ENCODE measurements at places on chromosomes 1 and 21.

- peak; percentile 65 for DNase-seq
Observed at GRCh38 chr1:21659099-21659923, 9.8 kb downstream of the RAP1GAP start.

GRCh38 chr1:165542647-165543046 lies 1.2 kb upstream of the LRRC52 start:
- DNase-seq, result no peak

DNA sequence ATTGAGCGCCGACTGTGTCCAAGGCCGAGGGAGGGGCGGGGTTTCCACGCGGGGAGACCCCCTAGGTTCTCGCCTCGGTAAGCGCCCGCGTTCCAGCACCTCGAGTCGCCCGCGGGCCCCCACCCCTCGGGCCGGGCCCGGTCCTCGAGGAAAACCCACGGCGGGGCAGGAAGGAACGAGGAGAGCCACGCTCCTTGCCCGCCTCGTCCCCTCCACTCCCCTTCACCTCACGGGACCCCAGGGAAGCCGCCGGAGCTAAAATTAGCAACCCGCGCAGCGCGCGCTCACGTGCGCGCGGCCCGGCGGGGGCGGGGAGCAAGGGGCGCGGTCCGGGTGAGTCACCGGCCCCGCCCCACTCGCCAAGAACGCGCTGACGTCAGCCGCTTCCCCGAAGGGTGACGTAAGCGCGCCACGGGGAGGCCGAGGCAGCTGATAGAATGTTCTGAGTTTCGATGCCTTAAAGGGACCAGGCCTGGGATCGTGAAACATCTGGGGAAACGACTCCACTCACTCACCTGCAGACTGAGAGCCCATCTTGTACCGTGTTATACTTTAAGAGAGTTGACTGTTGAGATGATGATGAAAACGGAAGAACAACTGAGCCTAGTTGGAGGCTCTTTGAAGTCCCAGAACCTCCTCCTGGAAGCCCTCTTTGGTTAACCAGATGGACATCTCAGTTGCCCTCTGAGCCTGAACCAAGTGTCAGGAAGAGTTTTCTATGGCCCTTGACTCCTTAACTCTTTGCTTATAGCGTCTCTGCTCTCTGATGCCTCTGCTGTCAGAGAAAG lies 49.7 kb upstream of the ATF3 start:
- DNase-seq, result peak; percentile 89

DNA sequence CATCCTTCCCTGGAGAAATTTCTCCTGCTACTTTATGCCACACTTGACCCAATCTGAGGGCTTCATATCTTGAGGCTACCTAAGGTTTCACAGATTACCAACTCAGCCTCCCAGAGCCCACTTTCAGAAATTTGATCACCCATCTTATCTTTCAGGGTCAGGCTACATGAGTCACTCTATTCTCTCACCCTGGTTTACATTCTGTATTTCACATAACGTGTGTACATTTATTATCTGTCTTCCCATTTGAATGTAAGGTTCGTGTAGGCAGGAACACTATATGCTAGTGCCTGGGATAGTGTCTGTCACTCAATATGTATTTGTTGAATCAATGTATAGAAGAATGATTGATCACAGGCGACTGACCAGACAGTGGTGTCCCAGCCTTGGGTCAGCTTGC lies 124.8 kb downstream of the UBE2U start:
- no peak for DNase-seq

DNA sequence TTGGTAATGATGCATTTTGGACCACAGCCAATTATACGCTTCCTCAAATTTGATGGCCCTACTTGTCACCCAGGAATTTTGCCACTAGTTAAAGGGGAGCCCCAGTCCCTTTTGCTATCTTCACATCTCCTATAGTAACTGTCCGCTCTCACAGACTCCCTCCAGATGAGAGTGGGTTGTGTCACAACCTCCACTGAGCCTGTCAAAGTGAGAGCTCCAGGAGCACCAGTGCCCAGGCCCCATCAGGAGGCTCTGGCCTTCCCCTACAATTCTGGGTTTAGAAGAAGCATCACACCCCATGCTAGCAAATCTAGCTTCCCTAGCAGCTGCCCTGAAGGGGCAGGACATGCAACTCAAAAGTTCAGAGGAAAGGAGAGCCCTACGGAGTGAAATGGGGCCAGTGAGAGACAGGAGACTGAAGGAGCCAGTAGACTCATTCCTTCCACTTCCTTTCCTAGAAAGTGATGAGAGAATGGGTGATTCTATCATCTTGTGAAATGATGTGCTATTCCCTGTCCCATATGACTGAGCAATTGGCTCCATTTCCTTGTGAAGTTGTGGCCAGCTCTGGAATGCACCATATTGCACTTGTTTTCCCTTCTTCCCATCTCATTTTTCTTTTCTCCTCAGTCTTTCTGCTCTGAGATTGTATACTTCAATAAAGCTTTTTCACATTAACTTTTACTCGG lies 541.3 kb downstream of the DPYD start:
- no peak for DNase-seq

GRCh38 chr1:243902100-243902499 lies 52.1 kb upstream of the AKT3 start:
- no peak for DNase-seq

- DNase-seq, result no peak
Observed at GRCh38 chr1:8540261-8540941, 222.5 kb downstream of the SLC45A1 start.

DNA sequence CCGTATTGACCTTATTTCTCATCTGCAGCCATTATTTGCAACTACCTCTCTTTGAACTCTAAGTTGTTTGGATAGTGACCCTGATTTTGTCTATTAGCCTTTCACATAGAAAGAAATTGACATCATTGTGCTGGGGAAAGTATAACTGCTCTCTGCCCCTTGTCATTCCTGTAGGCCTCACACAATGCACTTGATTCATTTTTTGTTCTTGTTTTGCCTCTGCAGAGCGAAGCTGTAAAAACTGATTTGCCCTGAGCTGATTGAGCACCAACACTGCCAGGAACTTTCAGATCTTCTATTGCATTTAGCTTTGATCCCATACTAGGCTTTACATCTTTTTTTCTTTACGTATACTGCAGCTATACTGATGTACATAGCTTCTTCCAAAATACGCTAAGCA lies 167.2 kb upstream of the PTBP2 start:
- DNase-seq, result no peak

GRCh38 chr1:157403203-157403602 lies 149.1 kb downstream of the FCRL5 start:
- DNase-seq, result no peak

DNA sequence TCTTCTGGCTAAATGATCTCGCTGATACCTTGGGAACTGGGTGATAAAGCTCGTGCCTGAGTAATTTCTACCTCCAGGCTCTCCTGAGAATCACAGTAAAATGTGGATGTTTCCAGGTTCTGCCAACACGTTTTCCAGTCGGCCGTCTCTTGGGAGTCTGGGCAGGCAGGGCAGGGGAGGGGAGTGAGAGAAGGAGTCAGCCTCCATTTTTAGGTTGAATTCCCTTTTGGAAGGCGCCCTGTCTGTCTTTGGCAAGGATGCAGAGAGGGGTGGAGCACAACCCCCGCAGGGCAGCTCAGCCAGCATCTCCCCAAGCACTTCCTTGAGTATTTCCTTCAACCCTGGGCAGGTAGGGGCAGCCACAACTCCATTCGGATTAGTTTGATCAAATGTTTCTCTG lies 15.5 kb upstream of the ACTRT2 start:
- DNase-seq, result no peak

DNA sequence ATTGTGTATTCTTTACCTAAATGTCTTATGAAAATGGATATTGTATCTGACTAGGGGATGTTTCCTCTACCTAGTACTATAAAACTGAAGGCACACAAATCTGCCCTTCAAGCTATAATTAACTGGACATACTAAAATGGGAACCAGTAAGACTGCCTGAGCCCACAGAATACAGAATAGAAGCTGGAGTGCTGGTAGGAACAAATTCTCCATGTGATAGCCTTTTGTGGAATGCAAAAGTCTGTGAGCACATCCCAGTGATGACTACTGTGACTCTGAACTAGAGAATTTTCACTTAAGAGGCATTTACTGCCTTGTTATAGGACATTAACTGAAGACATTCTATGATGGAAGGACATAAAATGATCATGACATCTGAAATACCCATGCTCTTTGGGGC lies 30.3 kb downstream of the KIFAP3 start:
- DNase-seq, result no peak

DNA sequence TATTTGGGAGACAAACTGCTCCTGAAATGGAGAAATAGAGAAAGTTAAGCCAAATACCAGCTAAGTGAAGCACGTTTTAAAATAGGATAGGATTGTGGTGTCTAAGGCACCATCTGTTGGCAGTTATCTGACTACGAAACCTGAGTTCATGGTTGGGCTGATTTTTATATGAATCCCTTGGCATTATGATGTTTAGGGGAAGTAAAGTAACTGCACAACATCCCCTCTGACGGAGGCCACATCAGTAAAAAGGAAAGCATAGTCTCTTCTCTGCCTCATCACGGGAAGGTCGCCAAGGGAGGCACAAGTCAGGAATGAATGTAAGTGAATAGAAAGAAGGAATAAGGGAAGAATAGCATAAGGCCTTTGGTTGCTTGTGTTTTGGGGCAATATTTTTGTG lies 128.0 kb downstream of the PRRX1 start:
- no peak for DNase-seq

- DNase-seq, result peak; percentile 15
Observed at GRCh38 chr1:117534995-117535467, 70.8 kb upstream of the TENT5C start.

- DNase-seq, result no peak
Observed at GRCh38 chr1:115134850-115135480, 45.7 kb upstream of the TSPAN2 start.

DNA sequence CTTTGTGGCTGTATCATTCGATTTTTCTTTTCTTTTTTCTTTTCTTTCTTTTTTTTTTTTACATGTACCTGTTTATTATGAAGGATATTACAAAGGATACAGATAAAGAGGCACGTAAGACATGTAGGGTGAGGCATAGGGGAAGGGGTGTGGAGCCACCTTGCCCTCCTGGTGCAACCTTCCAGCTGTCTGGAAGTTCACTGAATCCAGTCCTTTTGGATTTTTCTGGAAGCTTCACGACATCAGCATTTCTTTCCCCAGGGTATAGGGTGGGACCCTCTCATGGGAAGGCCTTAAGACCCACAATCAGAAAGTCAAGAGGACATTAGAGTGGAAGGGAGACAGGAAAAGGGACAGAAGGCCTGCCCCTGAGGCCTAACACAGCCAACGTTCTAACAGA lies 30.1 kb upstream of the TGFBR3 start:
- no peak for DNase-seq

DNA sequence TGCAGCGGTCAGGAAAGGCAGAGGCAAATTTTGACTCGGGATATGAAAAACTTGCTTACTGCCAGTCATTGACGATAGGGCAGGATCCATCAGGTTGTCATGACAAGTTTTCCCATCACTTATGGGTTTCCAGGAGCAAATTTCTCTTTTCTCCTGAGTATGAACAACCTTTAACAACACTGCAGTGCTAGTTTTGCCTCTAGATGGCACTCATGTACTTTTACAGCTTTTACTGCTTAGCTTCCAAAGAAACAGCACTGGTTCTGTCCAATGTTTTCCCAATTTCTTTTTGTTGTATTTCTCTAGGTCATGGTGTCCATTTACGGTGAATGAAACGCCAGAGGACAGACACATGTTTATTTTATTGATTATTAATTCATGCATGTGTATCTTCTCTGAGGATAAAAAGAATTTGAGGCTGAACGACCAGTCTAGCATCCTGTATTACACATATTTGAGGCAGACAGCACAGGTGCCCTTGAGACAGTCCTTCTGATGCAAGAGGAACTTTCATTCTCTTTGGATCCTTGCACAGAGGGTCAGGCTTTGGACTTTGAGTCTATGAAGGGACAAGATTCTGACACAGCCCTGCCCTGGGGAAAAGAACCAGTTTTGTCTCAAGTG lies 112.3 kb upstream of the TRABD2B start:
- DNase-seq, result no peak

GRCh38 chr21:35849144-35849543 lies 211.2 kb downstream of the SETD4 start:
- DNase-seq, result no peak

DNA sequence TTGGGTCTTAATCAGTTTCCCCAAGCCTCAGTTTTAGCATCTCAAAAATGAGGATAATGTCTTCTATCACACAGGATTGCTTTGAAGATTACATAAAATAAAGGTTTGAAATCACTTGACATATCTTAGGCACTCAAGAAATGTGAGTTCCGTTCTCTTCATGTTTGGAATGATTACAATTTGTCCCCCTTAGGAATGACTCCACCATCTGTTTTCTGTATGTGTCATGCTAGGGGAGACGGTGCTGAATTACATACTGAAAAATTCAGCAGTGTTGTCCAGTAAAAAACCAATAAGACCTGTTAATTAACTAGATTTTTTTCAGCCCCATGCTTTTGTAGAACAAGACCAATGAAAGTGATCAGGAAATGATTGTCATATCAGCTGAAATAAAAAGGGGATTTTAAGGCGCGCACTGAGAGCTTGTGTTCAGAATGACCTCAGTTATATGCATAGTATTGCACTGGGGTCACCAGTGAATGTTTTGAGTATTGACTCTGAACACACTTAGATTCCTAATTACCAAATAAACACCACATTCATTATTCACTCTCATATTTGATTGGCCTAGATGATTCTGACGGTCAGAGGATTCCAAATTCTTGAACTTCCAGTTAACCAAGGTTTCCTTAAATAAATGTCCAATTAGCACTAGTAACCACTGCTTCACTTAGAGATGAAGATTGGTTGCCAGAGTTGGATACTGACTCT lies 114.5 kb upstream of the KCNK2 start:
- DNase-seq, result no peak

DNA sequence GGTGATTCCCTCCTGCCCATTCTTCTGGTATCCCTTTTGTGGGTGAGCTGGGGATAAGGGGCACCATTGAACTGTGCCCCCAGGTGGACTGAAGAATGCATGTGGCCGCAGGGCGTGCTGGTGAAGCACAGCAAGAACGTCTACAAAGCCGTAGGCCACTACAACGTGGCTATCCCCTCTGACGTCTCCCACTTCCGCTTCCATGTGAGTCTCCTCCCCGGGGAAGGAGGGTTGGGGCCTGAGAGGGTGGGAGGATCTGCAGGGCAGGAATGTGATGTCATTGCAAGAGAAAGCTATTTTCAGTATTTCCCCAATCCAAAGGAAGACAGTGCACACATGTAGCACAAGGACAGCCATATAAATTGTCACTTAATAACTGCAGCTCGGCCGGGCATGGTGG lies 7.5 kb upstream of the KPNA6 start:
- DNase-seq, result no peak

GRCh38 chr1:23202263-23202749 lies 15.0 kb downstream of the HTR1D start:
- DNase-seq, result no peak

- DNase-seq, result no peak
Observed at GRCh38 chr1:200415789-200416593, 6.2 kb upstream of the ZNF281 start.

DNA sequence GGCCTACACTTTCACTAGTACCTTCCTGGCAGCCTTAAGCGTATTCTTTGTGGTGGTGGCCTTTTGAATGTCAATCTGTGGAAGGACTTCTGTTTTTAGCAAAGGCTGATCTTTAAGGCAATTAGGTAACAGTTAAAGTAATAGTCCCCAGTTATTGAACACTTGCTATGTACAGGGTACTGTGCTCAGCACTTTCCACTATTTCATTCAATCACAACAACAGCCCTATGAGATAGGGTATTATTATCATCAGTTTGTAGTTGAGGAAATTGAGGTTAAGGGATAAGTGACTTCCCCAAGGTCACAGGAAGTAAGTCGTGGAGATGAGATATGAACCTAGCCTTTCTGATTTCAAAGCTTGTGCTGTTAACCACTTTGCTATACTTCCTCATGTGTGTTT lies 185.7 kb downstream of the ST6GALNAC3 start:
- no peak for DNase-seq
